Fibroblast of the aortic adventitia (primary cell): ENCODE measurements at places on chromosomes 13 and 19. TPM values are rescaled to one million over a fixed set of nuclear protein-coding genes. Genes with fewer than 3 reads are reported as not detected.

DNA sequence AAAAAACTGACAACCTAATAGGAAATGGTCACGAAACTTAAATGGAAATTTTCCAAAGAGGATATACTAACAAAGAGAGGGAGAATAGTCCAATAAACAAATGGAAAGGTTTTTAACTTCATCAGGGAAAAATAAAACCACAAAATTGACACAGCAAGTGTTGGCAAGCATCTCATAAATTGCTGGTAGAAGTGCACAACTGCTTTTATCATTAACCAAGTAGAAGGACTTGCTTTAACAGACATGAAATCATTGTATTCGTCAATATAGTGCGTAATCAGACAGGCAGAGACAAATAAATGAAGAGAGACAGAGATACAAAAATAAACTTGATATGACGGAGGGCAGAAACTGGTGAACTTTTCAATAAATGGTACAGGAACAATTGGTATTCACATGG, 7.4 kb downstream of the TGDS start:
- no peak for DNase-seq

- no peak for DNase-seq
Observed at GRCh38 chr13:33180122-33180804, 105.3 kb downstream of the STARD13 start.

DNA sequence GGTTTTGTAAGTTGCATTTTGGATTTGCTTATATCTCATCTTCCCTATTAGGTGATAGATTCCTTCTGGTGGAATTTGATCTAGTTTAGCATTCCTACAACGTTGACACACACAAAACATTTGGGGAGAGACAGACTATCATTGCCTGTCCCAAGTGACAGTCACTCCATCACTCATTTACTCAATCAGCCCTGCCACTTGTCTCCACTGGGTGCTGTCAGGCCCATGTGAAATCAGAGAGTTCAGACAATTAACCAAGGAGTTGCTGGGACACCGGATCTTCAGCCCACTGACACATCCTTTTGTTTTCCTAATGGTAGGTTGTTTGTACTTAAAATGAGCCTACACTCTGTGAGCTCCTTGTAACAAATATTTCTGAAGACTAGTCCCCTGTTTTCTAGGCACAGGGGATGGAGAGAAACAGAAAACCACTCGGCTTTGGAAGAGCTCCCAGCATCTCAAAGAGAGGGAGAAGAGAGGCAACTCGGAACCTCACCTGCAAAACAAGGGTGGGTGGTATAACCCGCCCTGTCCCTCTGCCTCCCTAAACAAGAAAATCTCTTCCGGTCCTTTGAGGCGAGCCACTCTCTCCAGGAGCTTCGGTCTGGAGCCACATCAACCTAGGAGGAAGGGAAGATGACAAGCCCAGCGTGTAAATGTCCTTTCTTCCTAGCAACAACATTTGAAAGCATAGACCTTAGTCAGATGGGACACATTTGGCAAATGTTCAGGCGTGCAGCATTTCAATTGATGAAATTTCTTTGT, 440.9 kb upstream of the KLF12 start:
- no peak for DNase-seq

DNA sequence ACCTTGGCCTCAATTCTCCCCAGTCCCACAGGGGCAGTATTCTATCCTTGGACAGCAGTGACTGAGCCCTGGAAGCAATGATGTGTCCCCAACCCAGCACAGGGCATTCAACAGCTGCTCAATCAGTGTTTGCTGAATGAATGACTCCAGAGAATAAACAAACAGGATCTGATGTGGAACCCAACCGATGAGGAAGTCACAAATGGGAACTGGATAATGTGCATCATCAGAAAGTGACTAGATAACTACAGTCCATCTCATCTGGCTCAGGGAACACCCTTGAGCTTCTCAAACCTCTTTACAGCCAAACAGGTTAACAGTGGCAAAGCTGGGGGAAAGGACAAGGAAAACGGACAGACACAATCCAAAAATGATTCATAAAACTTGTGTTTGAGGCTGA, 8.2 kb downstream of the SLC25A30 start:
- DNase-seq, result no peak

DNA sequence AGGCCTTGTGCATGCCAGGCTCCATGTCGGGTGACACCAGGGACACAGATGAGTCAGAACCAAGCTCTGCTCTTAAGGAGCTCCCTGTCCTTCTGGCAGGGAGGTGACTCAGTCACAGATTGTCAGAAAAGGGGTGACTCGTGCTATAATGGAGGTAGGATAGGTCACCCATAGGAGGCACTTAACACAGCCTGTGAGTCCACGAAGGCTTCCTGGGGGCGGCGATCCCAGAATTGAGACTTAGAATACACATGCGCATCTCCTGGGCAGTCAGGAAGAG, 19.6 kb downstream of the FUZ start:
- no peak for DNase-seq

GRCh38 chr13:26382366-26382765, 128.4 kb downstream of the CDK8 start:
- peak; percentile 14 for DNase-seq

GRCh38 chr19:49337267-49338022, 2.2 kb downstream of the CD37 start:
- no peak for DNase-seq

DNA sequence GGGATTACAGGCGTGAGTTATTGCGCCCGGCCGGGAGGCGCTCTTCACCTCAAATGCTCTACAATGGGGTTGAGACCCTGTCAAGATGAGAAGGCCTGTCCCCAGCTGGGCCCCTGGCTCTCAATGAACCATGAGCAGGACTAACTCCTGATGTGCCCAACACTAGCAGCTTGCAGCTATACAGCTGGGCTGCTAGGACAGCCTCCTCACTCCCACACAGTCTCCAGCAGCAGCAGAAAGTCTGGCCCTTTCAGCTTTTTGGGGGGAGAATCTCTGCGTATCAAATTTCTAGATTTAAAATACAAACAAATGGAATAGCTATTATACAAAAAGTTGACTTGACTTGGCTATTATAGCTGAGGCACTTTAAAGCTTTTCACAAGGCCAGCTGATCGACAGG, 30.2 kb downstream of the TMTC4 start:
- DNase-seq, result no peak

- DNase-seq, result no peak
Observed at GRCh38 chr19:36819130-36819630, 19.0 kb downstream of the ZNF790 start.

GRCh38 chr13:42594481-42595252, 20.7 kb downstream of the TNFSF11 start:
- DNase-seq, result peak; percentile 91

GRCh38 chr19:17557466-17557865, 2.0 kb downstream of the COLGALT1 start:
- DNase-seq, result no peak

GRCh38 chr19:11201791-11202190, 4.4 kb upstream of the KANK2 start:
- DNase-seq, result no peak

DNA sequence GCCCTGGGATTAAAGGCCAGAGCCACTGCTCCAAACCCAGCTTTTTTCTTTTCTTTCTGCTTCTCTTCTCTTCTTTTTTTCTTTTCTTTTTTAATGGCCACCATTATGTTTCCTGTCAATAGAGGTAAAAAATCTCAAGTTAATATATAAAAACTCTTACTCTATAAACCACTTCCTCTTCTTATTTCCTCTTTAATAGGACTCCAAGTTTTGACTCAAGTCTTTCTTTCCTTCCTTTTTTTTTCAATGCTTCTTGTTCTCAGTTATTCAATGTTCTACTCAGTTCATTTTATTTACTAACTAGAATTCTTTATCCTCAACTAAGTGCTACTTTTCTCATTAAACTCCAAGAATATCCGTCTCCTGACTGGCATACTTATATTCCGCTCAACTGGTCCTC, 27.1 kb upstream of the MYCBP2 start:
- no peak for DNase-seq

GRCh38 chr13:26707122-26708006, 53.2 kb downstream of the GPR12 start:
- peak; percentile 64 for DNase-seq

- peak; percentile 85 for DNase-seq
Observed at GRCh38 chr13:79435561-79435990, 29.5 kb upstream of the RBM26 start.

GRCh38 chr19:18896421-18896841, 473 bp upstream of the CERS1 start:
- no peak for DNase-seq

DNA sequence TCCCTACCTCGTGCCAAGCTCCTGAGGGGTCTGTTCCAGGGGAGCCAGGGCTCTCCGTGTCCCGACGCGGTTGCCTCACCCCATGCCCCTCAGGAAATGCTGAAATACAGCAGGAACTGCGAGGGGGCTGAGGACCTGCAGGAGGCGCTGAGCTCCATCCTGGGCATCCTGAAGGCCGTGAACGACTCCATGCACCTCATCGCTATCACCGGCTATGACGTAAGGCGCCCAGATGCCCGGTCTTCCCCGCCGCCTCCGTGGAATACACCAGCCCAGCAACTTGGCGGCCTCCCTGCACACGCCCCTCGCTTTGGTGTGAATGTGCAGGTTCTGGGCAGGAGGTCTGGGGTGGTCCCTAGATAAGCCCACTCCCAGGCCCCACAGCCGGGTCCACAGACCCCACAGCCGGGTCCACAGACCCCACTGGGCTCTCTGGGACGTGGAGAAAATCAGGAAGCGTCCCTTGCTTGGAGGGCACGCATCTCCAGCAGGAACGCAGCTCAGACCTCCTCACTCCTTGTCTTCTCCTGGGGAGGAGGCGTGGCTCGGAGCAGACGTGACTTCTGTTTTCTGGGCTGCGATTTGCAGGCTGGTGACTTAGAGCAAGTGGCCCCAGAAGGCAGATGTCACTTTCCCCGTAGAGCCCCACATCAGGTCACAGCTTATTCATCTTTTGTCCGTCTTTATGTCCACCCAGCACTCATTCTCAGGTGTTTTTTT, 19.4 kb upstream of the F7 start:
- no peak for DNase-seq

DNA sequence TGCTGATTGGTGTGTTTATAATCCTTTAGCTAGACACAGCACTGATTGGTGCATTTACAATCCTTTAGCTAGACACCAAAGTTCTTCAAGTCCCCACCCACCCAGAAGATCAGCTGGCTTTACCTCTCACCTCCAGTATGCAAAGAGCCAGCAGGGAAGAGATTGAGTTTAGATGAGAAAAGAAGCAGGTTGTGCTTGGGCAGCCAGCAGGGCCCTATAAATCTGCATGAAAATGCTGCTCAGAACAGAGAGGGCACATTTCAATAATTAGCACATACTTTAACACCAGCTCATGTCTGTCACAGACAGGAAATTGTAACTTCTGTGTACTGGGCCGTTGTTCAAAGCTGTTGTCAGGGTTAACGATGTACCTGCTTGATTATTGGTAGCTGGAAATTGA, 1204.3 kb downstream of the UQCRFS1 start:
- DNase-seq, result no peak

- no peak for DNase-seq
Observed at GRCh38 chr13:27293076-27293691, 22.6 kb downstream of the RASL11A start.

GRCh38 chr13:94612050-94612449, 10.4 kb downstream of the GPR180 start:
- no peak for DNase-seq

DNA sequence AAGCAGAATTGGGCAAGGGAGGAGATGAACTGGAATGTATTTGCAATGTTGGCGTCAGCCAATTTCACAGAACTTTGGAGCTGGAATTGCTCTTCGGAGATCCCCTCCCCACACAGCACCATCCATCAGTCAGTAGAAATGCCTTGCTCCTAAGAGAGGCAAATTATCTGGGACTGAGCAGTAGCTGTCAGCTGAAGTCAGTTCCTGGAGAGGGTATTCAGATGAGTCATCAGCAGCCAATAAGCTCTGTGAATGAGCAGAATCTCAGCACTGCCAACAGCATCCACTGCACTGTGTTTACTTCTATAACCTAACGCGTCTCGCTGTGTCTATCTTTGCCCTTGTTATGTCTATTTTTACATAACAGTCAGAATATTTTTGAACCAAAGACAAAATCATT, 213.7 kb downstream of the SLITRK5 start:
- DNase-seq, result no peak

DNA sequence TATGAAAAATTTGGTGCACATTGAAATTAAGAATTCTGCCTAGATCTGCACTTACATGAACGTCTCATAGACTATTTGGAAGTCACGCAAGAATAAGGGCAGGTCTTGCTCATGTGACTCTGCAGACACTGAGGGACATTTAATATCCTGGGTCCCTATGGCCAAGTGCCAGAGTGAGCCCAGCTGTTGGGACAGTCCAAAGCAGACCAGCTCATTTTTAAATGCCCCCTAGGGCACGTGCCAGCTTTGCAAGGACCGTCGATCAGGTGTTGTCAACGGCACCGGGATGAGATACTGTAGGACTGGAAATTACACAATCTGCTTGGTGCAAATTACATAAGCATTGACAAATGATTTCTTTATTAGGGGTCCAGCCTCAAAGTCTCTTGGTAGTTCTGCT, 293.6 kb downstream of the TEX29 start:
- DNase-seq, result no peak

GRCh38 chr13:44399074-44399473, 25.4 kb downstream of the SERP2 start:
- DNase-seq, result no peak

The KLK15 gene
- total RNA-seq, result not detected in 2 replicates

The FBXL3 gene
- 78.8 and 144 TPM in 2 replicates for total RNA-seq

The HRC gene
- total RNA-seq, result not detected in 2 replicates

The ZNF709 gene
- 1.4 and 3.8 TPM in 2 replicates for total RNA-seq

The NCAN gene
- not detected in 2 replicates for total RNA-seq

The LILRA5 gene
- total RNA-seq, result not detected in 2 replicates

The SLC25A41 gene
- total RNA-seq, result not detected in 2 replicates

The TMC4 gene
- 0.27 and 0.82 TPM in 2 replicates for total RNA-seq

The LRRC25 gene
- 0.09 TPM in 1 of 2 replicates, not detected in the other for total RNA-seq

The SIGLECL1 gene
- total RNA-seq, result not detected in 2 replicates
